ENCODE measurements at places on chromosomes 5 and 9.
A peak's percentile ranks its signal among the peaks of the same experiment; 100 is the strongest.

- DNase-seq, result no peak
Measured at GRCh38 chr5:19706776-19707175, 281.2 kb downstream of the CDH18 start.

DNA sequence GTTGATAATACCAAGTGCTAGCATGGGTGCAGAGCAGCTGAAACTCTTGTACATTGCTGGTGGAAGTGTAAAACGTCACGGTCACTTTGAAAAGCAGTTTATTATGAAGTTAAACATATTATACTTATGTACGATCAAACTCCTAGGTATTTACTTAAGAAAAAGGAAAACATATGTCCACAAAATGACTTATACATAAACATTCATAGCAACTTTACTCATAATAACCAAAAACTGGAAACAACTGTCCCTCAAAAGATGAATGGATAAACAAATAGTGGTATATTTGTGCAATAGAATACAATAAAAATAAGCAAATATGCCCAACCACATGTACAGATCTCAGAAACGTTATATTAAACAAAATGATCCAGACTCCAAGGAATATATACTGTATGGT lies 92.3 kb upstream of the TRIO start:
- DNase-seq, result no peak

DNA sequence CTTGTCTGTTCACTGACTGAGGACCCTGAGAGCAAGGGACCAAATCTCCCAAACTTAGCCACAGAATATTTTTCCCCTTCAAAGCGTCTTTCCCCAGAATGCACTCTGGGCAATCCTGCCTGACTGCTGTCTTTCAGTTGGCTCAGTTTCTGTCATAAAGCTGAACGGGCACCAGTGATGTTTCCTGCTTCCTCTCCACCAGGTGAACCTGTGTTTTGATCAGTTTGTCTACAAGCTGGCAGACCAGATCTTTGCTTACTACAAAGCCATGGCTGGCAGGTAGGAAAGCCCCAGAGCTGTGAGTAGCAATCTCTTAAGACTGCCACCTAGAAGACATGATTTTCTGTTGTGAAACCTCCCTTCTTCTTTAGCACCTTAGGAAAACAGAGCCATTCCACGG lies 61.8 kb downstream of the CYFIP2 start:
- no peak for DNase-seq

- no peak for DNase-seq
Measured at GRCh38 chr9:95193480-95193879, 124.0 kb downstream of the FANCC start.

DNA sequence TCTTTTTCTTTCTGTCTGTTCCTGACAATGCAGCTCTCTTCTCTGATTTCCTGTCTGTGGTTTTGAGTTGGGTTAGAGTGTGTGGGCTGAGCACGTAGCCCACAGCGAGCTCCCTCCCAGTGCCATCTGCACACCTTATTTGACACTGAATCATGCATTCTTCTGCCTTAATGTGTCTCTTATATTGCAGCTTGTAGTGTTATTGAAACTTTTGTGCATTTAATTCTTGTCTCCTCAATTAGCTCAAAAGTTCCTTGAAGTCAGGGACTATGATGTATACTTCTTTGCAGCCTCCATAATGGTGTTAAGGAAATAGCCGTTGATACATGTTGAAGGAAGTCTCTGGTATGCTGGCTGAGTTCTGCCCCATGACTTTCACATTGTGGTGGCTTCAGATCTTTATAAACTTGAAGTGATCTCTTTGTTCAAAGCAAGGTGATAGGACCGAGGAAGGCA lies 576.2 kb upstream of the CLINT1 start:
- DNase-seq, result no peak

- DNase-seq, result no peak
Measured at GRCh38 chr5:154221371-154221896, 30.9 kb downstream of the GALNT10 start.

DNA sequence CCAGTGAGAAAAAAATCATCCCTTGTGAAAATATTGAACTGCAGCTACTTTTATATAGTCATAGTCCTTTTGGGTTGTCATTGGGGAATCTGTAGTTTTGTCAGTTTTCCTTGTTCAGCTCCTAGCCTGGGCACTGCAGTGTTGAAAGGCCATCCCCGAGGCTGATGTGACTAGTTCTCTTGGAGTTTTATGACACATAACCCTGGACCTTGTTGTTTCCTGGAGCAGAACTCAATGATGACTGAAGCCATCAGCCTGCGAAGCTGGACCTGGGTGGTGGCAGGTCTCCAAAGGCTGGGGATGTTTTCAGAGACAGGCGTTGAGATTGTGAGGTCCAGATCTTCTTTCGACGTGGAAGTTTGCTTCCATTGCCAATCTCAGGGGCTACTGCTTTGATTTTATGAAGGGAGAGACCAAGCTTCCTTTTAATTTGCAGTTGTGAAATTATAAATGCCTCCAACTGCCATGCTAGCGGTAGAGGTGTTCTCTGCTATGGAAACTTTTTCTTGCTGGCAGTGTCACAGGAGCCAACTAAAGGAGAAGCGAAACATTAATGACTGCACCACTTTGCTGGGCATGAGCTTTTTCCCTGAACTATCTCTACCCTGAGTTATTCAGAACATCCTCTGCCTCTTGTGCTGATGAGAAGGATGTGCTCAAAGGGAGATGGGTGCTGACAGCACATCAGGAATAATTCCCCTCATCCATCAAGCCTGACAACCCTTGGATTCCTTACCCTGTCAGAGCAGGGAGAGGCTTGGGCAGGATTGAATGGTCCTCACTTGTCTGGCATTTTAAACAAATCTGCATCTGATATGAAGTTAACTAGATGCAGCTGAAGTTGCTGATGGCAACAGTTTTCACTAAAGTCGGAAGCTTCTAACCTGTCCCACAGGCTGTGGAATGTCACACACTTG lies 209.6 kb downstream of the MAST4 start:
- no peak for DNase-seq

GRCh38 chr5:128290152-128290858 lies 206.7 kb downstream of the SLC12A2 start:
- DNase-seq, result peak; percentile 15

DNA sequence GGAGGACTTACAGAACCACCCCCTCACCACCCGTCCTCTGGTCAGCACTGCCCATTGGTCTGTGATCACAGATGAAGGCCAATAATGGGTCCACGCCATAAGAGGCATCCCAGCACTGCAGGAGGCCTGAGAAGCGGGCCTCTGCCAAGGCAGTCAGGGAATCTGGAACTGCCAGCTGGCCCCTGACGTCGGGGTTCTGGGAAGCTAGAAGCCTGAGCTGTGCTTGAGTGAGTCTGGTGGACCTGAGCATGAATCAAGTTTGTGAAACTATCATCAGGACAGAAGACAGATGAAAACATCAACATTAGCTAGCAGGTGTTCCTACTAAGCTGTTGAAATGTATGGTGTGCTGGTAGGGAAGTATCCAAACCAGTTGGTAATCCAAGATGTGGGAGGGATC lies 7.8 kb downstream of the ANGPTL2 start:
- no peak for DNase-seq

- DNase-seq, result no peak
Measured at GRCh38 chr9:23621924-23622323, 204.1 kb downstream of the ELAVL2 start.

DNA sequence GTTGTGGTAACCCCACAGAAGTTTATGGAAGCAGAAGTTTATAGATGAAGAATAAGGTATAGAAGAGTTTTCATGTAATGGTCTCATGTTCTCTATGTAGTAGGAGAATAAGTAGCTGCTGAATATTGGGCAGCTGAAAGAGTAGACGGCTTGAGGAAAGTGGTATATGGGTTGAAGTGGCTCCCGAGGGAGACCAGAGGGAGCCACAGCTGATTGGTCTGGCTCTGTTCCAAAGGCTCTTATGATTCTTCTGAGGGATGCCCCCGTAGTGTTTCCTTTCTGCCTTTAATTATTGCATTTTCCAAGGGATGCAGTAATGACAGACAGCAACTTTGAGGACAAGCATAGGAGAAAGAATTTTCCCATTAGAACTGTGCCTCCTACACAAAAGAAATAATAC lies 30.1 kb upstream of the TENT2 start:
- no peak for DNase-seq

- no peak for DNase-seq
Measured at GRCh38 chr5:151198861-151199260, 25.0 kb downstream of the CCDC69 start.

DNA sequence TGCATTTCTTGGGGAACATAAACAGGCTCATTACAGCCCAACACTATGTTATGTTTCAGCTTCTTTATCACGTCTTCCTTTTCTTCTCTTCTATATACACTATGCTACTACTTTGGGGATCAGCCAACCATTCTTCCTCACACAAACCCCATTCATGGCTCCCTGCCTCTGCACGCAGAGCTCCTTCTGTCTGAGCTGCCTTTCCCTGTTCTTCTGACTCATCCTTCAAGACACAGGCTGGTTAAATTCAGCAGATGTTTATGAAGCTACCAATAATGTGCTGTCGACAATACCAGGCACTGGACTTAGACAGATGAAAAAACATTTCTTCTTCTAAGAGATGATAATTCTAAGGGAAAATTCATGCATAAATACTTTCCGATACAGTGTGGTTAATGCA lies 102.5 kb upstream of the TXNDC8 start:
- DNase-seq, result no peak

DNA sequence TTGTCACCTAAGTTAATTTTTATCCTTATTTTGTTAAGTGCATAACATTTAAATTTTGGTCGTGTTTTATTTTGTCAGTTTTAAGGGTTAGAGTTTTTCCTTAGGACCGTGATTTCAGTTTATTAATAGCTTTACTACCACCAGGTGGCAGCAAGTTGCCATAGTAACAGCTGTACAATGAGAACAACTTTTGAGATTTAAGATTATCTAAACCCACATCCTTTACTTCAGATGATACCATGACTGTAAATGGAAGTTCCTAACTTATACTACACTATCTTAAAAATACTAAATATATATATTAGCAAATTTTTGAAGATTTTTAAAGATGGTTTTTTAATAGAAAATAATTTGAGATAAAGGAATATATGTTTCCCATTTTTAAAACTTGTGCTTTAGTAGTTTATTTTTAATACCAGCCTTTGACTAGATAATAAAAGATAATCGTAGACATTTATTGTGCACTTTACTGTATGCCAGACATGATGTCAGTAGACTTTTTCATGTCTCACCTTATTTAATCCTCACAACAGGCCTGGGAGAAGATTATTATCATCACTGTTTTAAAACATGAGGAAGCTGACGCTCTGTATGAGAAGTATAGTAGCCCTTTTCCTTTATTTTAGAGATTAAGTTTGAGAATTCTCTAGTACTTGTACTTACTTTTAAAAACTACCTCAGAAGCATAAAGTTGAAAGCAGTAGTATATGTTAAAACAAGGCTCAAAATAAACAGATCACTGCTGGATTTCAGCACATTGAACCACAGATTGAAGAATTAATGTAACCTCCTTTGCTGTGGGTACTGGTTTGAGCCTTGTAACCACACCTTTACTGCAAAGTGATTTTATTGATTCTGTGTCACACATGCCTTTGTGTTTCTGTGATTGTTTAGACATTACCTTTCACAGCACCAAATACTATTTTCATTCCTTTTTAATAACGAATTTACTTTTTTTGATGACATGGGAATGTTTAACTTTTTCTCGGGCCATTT lies 27.5 kb downstream of the SREK1 start:
- peak; percentile 16 for DNase-seq

- DNase-seq, result peak; percentile 61
Measured at GRCh38 chr5:37717613-37718431, 122.0 kb downstream of the GDNF start.

- no peak for DNase-seq
Measured at GRCh38 chr5:1078206-1078605, 33.7 kb downstream of the SLC12A7 start.

DNA sequence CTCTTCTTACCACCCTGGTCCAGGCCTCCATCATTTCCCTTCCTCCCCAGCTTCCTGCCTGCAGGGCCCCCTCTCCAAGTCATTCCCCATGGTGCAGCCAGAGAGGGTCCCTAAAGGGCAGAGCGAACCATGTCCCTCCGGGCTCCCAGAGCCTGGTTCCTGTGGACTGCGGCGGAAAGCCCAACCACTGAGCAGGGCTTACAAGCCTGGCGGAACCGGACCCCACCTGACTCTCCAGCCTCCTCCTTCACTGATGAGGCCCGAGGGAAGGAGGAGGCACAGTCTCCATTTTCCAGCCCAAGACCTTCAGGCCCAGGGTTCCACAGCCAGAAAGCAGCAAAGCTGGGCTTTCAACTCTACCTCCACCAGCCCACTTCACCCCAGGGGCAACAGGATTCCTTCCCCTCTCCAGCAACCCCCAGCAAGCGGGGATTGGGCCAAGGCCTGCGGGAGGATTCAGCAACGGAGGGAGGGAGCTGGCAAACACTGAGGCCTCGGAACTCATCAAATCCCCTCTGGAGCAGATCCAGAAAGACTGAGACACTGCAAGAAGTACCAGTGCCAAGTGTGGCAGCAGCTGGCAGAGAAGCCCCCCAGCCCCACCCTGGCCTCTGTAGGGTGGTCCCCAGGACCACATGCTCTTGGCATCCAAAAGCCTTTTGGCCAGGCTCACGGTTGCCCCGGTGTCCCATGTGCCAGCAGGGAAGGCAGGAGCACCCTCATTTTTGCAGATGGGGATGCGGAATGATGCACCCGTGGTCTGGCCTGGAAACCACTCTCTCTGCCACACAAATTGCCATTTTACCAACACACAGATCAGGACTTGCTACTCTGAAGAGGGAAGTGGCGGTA lies 3.1 kb downstream of the FAM163B start:
- DNase-seq, result no peak

DNA sequence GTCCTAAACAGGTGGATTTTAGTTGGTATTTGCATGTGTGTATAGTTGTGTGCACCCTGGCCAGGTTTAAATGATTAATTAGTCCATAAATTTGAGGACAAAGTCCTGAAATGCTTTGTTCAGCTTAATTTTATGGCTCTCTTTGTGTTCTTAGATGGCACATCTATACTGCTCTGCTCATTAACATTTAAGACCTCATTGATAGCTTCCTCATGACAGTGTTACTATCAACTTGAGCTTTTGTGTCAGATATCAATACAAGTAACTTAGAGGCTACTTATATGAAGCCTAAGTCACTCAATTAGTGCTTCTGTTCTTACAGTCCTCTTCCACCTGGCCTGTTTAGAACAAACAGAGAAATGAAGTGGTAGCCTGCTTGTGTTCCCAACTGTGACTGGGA lies 240.9 kb downstream of the TRPM3 start:
- DNase-seq, result no peak
